Bone marrow (tissue), 2 donors: ENCODE measurements at places on chromosomes 6 and 20.
A peak's percentile ranks its signal among the peaks of the same experiment; 100 is the strongest.

DNA sequence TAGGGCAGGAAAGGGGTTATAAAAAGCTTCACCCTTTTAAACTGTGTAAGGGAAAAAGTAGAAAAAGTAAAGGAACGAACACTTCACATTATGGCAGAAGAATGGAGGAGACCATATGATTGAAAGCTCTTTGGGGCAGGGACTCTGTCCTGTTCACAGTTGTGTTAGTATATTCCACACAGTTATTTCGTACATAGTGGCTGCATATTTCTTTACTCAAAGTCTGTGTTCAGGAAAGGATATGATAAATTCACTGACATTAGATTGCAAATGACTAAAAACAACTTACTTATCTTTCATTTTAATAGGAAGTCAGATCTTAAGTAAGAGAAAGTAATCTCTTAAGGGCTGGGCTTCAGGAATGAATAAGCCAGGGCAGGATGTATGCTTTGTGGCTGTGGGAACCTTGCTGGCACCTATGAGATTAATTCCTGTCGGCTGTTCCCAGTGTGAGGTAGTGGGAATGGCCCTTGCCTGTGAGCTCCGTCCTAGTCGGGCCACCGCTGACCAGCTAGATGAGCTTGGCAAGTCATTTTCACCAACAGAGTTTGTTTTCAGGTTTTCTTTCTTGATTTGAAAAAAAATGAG, 11.2 kb downstream of the PPP1R14C start:
- DNase-seq = no peak

GRCh38 chr20:25318471-25319240, 70.8 kb downstream of the PYGB start:
- no peak for DNase-seq

DNA sequence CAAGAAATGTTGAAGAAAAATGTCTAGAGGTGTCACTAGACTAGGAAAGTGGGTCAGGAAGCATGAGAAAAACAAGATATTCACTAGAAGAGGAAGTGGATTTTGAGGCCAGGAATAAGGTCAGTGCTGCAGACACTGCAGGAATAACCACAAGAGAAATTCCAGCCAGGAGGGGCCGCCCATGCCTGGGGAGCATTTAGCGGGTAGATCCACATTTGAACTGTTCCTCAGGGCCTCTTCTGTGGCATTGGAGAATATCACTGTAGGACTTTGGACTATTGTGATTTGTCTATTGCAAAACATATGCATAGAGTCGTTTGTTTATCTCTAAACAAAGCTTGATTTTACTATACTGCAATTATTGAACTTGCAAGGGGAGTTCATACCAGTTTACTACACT, 49.6 kb upstream of the CCDC28A start:
- no peak for DNase-seq

DNA sequence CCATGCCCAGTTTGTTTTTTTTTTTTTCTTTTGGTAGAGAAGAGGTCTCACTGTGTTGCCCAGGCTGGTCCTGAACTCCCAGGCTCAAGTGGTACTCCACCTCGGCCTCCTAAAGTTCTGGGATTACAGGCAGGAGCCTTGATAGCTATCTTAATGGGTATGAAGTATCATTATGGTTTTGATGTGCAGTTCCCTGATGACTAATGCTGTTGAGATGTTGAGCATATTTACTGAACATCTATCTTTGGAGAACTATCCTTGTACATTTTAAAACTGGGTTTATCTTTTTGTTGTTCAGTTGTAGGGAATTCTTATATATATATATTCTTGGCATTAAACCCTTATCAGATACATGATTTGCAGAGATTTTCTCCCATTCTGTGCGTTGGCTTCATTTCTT, 21.4 kb upstream of the MYL9 start:
- no peak for DNase-seq

GRCh38 chr6:63556369-63556768, 15.9 kb upstream of the LOC128125822 start:
- no peak for DNase-seq

- DNase-seq = no peak
Measured at GRCh38 chr6:170279426-170279825, 11.5 kb downstream of the DLL1 start.

DNA sequence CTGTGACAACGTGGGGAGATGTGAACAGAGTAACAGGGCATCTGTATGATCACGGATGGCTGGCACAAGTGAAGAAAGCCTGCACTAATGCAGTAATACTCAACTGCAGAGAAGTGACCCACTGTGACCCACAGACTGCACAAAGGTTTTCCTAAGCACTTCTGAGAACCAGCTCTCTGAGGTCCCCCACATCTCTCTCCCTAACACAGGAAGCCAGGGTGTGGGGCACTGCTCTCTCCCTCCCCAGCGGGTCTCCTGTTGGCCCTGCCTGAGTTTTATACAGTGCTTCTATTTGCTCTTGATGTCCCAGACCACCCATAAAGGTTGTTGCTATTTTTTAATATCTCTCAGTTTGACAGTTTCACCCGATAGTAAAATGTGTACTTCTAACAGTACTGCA, 11.3 kb downstream of the APMAP start:
- DNase-seq = no peak

DNA sequence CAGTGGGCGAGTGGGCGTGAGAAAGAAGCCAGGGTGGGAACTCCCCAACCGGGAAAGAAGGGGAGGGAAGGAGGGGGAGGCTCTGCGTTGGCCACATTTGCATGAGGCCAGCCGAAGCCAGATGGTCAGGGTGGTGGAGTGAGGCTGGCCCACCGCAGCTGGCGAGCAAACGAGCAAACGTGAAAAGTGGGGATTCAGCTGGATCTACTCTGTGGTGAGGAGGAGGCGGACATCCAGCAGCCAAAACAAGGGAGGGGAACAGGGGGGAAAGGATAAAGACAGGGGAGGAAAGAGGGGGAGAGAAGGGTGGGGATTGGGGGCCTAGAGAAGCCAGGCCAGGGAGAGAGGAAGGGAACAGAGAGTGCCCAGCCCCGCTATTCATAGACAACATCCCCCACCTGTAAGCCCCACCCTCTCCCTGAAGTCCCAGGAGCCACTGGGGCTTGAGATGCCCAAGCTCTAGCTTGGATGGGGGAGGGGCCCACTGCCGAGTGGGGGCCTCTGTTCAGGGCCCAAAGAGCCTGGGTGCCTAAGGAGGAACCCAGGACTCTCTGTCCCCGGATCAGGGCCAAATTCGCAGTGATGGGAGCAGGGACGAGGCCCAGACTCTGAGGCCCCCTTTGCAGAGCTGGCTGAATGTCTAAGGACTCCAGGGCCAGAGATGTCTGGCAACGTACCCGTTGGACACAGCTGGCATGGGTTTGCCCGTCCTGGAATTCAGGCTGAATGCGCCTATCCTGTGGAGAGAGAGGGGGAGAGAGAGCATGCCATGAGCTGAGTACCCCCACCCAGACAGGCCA, 45.1 kb downstream of the CPNE5 start:
- DNase-seq = no peak

DNA sequence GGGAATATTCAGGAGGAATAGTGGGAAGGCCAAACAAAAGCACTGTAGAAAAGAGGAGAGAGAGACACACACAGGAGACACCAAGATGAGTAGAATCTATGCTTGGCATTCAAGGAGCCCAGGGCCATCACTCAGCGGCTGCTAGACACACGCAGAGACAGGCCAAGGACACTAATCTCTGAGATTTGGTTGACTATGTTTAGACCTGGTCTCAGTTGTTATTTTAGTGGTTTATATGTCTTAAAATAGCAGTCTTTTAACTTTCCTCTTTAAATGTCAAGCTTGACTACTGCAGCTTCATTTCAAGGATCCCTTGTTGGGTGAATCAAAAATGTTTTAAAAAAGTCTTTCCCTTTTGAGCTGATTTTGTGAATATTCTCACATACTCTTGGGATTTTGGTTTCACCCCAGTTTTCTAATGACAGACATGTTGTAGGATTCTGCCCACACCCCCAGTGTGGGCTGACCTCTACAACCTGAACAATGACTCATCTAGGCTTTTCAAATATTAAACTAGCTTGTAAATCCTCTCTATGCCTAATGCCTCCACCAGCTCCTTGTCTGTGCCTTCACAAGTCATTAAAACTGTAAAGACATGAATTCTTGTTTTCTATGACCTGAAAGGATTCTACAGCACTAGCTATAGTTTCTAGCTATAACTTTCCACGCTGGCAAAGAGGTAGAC, 142.7 kb upstream of the EXOC2 start:
- DNase-seq = no peak

- DNase-seq = no peak
Measured at GRCh38 chr20:62766716-62767115, 29.6 kb upstream of the MRGBP start.

- DNase-seq = no peak
Measured at GRCh38 chr6:39892490-39893129, 41.7 kb downstream of the MOCS1 start.

- DNase-seq = no peak
Measured at GRCh38 chr6:3530515-3530914, 73.7 kb upstream of the SLC22A23 start.

- no peak for DNase-seq
Measured at GRCh38 chr20:33373735-33374605, 27.3 kb downstream of the CDK5RAP1 start.

GRCh38 chr20:35506872-35507638, 22.4 kb downstream of the C20orf173 start:
- DNase-seq = no peak

- no peak for DNase-seq
Measured at GRCh38 chr6:123848347-123848746, 44.7 kb downstream of the NKAIN2 start.

GRCh38 chr20:5402903-5403531, 86.3 kb upstream of the PROKR2 start:
- DNase-seq = no peak

GRCh38 chr6:33788694-33789549, at the start of gene LEMD2:
Gene LEMD2, minus strand, starts transcription at chr6:33789130. Its CDS starts 14 bp downstream, at chr6:33789116.
- DNase-seq = peak; percentile 85

DNA sequence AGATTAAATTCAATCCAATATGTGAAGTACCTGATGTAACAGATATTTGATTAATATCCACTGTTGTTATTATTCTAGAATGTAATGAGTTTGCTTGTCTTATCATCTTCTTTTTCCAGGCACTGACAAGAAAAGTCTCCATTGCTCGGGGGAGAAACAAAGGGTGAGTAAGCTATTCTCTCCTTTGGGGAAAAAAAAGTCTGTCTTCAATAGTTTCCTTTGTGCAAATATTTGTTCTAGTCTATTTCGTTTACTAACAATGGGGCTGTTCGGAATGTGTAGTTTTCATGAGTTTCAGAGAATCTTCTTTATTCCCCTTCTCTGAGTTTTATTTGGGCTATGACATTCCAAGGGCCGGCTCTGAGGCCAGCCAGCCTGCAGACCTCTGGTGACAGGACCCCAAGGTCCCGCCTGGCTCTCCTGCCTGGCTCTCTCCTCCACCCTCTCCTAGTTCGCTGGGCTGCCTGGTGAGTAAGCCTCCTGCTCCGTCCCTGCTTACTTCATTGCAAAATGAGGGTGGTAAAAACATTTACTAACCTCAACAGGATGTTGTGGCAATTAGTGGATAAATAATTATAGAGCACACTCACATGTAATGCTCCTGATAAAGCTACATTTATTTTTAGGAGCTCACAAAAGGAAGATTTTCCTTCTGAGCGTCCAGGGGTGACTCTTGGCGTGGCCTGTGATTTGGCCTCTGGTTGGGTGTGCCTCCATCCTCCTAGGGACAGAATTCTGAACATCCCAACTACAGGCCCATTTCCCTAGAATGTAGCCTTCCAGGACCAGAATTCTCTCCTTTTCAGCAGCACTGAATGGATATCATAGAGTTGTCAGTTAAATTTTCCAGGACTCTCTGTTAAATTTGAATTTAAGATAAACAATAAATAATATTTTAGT, 43.1 kb upstream of the SNX9 start:
- DNase-seq = no peak

GRCh38 chr20:31698803-31699718, 23.6 kb downstream of the BCL2L1 start:
- DNase-seq = no peak

DNA sequence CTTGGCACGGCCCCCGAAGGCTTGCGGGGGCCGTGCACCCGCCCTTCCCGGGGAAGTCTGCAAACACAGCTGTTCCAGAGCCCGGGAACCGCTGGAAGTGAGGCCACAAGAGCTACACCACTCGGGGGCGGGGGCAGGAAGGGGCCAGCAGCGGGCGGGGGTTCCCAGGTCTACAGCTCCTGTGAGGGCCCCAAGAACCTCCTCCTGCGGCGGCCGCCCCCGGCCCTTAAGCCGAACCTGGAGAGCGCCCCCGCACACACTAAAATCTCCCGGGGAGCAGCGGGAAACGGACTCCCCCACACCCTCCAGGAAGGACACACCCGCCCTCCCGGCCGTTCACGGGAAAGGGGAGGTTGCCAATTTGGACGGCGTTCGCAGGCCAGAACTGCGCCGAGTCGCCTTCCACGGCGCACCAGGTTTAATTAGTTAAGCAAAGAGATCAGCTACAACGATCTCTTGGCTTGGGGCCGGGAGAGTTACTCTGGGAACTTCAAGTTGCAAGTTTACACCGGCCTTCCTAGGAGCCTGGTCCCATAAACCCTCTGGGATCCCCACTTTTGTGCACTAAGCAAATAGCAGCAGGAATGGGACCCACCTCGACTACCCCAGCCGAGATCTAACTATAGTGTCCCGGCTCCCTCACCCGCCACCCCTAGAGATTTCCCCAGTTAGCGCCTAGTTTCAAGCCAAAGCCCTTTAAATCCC, 1.7 kb downstream of the JAG1 start:
- DNase-seq = no peak

- no peak for DNase-seq
Measured at GRCh38 chr20:50762045-50762422, 30.7 kb downstream of the PARD6B start.

DNA sequence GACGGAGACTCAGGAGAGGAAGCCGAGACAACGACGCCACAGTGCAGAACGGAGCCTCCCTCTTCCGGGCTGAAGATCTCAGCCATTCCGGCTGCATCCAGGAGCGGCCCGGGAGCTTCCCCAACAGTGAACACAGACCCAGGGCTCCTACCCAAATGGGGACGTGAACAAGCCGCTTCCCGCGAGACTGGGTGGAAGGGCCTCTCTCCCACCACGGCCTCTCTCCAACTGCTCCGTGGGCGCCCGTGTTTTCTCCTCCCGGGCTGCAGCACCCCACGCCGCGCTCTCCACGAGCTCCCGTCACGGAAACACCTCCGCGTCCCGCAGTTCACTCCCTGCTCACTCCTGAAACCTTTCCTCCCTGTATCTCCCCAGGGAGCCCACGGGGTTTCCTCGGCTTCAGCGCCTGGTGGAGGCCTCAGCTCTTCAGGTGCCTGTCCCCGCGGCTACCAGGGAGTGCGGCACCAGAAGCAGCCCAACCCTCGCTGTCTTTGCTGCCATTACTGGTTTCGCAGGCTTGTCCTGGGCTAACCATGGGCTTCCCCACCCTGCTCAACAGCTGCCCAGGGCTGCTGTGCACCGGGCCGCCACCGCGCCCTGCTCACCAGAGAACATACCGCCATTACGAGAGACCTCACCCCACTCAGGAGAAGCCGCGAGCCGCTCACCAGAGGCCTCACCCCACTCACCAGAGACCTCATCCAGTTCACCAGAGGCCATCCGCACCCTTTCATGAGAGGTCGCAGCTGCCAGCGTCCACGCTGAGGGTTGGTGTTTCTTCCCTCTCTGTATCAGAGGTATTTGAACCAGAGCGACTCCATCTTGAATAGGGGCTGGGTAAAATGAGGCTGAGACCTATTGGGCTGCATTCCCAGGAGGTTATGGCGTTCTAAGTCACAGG, 922.8 kb downstream of the QKI start:
- no peak for DNase-seq
